NCI-H2081 (cell line): ENCODE measurements at places on chromosomes 4 and X.
A peak's percentile ranks its signal among the peaks of the same experiment; 100 is the strongest.

GRCh38 chrX:124555036-124555595 lies 208.8 kb downstream of the SH2D1A start:
- no peak for DNase-seq

DNA sequence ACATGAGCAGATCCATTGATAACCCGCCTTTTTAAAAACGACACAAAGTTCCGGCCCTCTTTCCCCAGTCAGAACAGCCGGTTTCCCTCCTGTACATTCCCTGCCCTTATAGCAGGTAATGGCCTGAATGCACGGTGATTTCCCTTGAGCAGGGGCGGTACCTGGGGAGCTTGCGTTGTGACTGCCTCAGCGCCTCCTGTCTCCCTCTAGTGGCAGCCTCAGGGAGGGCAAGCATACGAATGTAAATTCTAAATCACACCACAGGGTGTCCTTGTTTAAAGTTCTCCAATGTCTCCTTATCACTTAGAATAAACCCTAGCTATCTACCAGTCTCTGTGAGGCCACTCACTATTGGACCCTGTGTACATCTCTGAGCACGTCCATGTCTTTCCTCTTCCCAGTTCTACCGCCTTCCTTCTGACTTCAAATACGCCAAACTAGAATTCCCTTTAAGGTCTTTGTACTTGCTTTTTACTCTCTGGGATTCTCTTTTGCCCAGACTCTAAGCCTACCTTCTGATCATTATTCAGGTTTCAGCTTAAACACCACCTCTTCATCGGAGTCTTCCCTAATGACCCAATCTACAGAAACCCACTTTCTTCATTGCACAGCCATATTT lies 18.4 kb upstream of the LDB2 start:
- DNase-seq = peak; percentile 52

GRCh38 chrX:100643956-100644860 lies at the start of gene SRPX2:
Gene SRPX2, plus strand, starts transcription at chrX:100644199. Its CDS starts 2,124 bp downstream, at chrX:100646323.
- DNase-seq = no peak

- DNase-seq = no peak
Observed at GRCh38 chrX:69299285-69299684, 134.0 kb upstream of the PJA1 start.

- no peak for DNase-seq
Observed at GRCh38 chr4:25536564-25537320, 118.9 kb upstream of the SLC34A2 start.

- no peak for DNase-seq
Observed at GRCh38 chr4:77821775-77822174, 2.6 kb upstream of the CNOT6L start.

GRCh38 chrX:54944816-54945215 lies 24.2 kb downstream of the TRO start:
- DNase-seq = no peak
